ENCODE measurements at places on chromosomes 4 and X.

DNA sequence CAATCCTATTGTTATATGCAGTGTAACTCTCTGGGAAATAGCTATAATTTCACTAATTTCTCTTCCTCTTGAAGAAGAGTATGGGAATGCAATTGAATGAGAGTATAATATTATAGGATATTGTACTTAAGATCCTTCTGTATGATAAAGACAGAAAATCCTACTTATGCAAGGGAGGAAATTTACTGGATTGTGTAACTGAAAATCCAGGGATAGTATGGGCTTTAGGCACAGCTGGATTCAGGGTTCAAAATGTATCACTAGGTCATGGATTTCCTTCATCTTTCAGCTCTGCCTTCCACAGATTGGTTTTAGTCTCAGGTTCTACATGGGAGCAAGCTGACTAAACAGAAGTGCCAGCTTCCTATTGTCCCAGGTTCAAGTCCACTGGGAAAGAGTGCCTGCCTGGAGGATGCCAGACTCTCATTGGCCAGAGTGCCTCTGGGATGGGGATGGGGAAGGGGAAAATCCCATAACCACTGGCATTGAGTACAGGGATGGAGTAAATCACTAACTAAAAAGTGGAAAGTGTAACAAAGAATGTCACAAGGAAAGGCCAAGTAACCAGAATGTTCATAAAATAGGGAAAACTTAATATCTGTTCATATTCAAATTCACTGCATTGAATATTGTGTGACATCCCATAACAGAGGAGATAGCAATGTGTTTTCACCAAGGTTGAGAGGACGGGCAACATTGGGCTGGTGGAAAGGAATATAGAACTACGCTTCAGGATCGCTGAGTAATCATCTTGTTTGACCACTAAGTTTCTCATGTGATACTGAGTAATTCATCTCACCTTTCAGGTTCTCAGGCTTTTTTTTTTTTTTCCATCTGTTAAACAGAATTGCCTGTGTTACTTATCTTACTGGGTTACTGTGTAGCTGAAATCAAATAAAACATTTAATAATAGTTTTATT is 75.7 kb downstream of the ANXA3 start:
- no peak for DNase-seq

GRCh38 chr4:79272126-79272525 is 53.7 kb downstream of the NAA11 start:
- DNase-seq, result no peak

DNA sequence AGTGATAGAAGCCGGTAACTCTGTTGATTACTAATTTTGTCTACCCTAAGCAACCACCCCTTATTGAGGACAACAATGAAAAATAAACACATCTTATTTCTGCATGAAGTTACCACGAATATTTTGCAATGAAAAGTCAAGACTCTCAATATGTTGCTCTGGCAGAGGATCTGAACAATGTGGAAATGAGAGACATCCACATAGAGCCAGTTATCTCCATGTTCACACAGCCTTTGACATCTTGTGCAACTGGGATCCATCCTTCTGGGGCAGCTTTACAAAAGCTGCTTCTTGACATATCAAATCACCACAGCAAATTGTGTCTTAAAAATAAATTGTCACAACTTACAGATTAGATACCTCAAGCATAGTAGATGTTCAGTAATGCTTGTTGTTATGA is 10.2 kb downstream of the EDNRA start:
- no peak for DNase-seq

GRCh38 chrX:16658284-16658683 is 8.3 kb downstream of the S100G start:
- DNase-seq, result no peak

- no peak for DNase-seq
Observed at GRCh38 chr4:24640366-24640765, 56.0 kb upstream of the DHX15 start.

- DNase-seq, result no peak
Observed at GRCh38 chr4:41957634-41958033, 22.4 kb downstream of the TMEM33 start.

DNA sequence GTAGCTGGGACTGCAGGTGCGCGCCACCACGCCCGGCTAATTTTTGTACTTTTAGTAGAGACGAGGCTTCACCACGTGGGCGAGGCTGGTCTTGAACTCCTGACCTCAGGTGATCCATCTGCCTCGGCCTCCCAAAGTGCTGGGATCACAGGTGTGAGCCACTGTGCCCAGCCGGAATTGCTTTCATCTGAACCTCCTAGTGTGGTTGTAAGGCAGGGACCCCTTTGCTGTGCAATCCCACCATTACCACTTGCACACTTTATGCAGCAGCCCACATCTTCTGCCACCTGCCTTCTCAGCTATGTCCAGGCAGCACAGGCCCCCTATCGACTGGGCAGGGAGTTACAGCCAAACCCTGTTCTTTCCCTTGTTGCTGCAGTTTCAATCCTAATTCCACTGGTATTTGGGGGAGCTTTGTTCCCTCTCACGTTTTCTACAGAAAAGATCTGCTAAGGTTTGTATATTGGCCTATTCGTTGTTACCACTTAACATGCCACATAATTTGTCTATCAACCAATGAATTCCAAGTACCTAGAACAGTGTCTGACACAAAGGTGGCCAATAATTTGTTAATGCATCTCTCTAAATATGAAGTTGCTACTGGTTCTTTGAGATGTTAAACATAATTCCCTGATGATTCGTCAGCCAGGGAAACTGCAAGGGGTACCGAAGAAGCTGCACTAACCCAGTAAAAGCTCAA is 6.5 kb downstream of the RPL39 start:
- peak; percentile 27 for DNase-seq

DNA sequence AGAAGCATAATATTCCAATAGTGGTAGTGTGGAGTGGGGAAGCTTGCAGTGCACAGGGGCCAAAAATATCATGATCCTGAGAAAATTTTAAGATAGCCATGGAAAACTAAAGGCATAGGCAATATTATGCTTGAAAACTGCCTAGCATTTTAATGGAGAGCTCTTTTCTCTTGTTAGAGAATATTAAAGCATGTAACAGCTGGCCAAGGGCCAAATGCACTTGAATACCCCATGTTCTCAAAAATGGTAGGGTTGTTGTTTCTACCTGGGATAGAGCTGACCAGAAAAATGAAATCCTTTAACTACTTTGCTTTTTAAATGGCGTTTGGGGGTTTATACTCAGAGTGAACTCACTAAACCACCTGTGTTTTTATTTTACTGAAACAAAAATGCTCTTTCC is 739.6 kb upstream of the SLIT2 start:
- DNase-seq, result no peak

DNA sequence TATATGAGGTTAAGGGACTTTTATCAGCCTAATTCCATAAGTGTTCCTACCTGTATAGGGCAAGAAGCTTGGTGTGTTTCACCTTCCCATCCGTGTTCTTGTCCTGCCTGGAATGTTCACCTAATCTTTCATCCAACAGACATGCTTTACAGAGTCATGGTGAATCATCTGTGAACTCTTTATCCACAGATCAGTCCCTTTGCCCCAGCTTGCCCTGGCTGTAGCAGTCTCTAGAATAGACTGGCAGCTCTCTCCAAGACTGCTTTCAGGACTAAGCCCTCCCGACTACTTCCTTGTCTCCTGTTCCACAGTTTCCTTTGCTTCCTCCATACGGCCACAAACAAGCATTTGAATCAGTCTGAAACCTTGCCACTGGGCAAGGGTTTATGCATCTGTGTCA is 177.9 kb upstream of the IL15 start:
- DNase-seq, result no peak

DNA sequence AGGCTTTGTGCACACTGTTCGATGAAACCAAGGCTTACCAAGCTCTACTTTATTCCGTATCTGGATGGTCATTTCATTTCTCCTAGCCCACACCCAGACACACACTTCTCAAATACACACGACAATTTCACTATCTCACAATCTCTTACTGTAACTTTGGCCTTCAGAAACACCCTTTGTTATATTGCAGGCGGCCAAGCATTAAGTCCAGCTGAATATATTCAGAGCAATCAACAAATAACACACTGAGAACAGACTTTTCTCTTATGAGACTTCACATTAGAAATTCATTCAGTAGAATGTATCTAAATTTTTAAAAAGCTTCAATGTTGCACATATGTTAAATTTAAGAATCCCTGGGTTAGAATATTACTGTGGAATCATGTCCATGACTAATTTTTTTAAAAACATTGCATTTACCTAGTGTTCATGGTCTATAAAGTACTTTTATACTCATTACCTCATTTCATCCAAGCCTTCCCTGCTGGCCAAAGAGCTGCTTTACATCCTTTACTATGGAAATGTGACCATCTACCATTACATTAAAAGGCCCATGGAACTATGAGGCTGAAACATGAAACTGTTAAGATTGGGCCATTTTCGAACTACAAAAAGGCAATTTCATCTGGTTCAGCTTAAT is 10.5 kb upstream of the MAGEB17 start:
- no peak for DNase-seq

- DNase-seq, result no peak
Observed at GRCh38 chr4:1864076-1865008, 6.9 kb upstream of the NSD2 start.

GRCh38 chr4:156816360-156816755 is 155.2 kb downstream of the PDGFC start:
- DNase-seq, result no peak

DNA sequence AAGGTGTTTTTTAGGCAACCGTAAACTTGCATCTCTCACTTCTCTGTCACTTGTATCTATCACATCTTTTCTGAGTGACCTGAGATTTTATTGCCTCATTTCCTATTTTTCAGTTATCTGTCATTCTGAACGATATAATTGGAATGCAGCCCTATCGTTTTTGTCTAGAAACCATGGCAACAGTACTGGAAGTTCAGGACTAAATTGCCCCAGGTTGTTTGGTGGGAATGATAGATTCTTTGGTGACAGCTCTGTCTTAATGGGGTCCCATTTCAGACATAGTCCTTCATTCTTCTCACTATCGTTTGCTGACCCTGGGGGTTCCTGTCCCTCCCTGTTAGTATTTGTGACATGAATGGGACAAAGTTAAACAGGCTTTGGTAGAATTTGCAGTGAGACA is 267.7 kb upstream of the GALNT7 start:
- no peak for DNase-seq

- no peak for DNase-seq
Observed at GRCh38 chrX:36868592-36868991, 139.6 kb upstream of the FAM47C start.

DNA sequence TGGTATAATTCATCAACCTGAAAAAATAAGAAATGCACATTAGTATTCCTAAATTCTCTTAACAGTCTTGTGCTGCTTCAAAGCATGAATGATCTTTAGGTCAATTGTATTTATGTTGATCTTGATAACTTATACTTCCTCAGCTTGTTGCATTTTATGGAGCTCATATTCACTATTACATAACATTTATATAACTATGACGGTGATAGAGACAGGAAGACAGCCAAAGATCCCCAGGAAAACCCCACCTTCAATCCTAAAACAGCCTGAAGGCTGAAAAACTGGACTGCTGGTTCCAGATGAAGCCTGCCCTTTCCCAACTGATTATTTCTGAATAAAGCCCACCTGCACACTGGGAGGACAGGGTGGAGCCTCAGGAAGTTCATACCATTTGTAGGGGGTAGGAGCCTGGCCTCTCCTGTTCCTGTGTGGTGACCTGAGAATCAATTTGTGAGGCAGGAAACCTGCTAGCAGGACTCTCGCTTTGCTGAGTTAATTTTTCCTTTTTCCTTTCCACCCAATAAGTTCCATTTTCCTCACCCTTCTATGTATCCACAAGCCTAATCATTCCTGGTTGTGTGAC is 30.5 kb downstream of the MAGEC1 start:
- DNase-seq, result no peak

DNA sequence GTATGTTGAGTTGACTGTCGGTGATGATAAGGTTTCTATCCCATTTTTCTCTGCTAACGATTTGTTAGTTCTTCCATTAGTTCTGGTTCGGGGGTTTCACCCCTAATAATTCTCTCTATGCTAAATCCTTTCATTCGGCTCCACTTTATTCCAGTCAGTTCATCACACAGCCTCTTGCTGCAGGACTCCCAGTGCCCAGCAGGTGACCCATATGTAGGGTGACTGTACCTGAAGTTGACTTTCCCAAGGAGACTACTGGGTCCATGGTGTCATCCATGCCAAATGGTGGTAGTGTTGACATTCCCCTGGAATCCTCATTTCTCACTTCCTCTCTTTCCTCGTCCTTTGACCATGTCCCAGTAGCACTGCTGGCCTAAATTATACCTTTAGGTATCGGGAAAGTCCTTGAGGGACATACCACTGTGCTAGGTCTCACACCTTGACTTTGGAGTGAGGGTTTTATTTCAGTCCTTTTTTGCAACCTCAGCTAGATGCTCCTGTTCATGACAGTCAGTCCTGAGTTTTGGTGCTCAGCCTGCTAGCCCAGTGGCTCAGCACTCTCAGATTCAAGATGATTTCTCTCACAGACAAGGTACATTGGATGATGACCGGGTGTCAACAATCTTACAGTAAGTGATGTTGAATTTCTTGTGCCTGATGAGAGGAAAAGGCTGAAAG is 105.1 kb upstream of the ARHGAP24 start:
- DNase-seq, result no peak

DNA sequence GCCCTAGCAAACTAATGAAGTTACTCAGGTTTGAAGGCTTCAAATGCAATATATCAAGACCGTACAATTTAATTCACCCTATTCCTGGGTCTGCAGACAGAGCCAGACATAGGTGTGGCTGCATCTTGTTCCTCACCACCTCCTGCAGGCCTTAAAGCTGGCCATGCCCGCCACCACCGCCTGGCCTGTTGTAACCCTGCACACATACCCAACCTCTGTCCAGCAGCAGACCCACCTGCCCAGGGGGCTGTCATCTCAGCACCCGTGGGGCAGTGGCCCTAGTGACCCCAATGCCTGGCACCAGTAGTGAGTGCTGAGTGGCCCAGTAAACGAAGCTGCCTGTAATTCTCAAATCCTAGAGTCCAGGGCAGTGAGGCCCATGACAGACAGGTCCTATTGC is 40.7 kb downstream of the ZBTB49 start:
- DNase-seq, result no peak

DNA sequence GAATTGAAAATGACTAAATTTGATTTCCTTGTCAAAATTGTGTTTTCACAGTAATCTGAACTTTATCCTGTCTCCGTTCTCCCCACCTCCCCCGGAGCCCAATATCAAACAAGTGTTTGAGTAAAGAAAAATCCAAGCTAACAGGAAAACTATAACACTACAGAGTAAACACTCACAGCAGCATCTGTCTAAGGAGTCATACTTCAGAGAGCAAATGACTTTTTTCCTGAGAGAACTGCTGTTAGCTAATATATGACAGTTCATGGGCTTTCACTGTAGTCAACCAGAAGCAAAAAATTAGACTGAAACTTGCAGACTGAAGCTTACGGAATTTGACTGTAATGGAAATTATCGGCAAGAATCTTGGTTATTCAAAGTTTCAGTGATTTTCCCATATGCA is 321.7 kb downstream of the ANKRD50 start:
- no peak for DNase-seq

DNA sequence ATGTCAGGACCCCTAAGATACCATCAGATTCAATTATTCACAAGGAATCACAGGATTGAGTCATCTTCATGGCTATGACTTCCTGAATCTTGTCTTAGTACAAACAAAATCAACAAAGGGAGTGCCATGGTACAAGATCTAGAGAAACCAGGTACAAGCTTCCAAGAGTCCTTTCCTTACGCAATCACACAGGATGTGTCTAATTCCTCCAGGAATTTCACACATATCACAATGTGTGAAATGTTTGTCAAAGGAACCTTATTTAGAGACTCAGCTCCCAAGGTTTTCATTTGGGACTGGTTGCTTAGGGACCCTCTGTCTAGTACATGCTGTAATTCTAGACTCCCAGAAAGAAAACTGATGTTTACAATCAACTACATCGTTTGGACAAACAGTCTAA is 83.0 kb downstream of the MAB21L2 start:
- DNase-seq, result no peak

- DNase-seq, result no peak
Observed at GRCh38 chr4:8182858-8183725, 16.0 kb upstream of the SH3TC1 start.

All from activated T-helper 9 cell treated with anti-CD3 and anti-CD28 coated beads, Interleukin-2, amount 50 U/mL, for 16 hours (primary cell).